ENCODE measurements at places on chromosomes 5 and 9.

- DNase-seq, result no peak
Measured at GRCh38 chr5:40154194-40154593, 525.5 kb upstream of the PTGER4 start.

DNA sequence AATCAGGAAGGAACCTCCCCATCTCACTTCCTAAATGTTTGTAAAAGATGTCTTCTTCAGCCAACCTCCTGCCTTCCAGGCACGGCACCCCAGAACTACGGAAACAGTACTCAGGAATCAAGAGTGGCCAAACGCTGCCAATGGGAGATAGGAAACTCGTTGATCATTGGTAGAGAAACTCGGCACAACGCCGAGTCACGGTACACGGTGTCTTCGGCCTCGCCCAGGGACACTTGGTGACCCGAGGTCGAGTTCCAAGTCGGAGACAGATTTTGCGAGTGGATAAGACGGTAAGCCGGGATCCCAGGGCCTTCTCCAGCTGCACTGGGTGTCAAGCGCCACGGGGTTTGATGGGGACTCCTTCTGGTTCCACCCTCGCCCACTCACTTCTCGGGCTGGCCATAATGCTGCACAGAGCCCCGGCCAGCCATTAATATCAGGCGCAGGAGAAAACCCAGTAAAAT, 343 bp downstream of the KIAA0825 start:
- DNase-seq, result peak; percentile 23

DNA sequence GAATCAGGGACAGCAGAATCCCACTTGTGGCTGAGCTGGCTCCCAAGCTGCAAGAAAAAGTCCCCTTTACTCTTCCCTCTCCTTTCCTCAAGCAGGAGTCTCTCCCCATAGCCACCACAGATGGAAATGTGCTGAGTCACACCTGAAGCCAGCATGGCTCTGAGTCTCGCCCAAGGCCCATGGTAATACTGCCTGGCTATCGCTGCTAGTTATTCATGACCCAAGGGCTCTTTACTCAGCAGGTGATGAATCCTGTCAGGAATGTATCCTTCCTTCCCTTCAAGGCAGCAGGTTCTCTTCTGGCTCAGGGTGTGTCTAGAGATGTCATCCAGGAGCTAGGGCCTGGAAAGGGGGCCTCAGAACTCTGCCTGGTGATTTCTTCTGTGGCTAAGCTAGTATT, 403.3 kb upstream of the PTPRD start:
- DNase-seq, result no peak

DNA sequence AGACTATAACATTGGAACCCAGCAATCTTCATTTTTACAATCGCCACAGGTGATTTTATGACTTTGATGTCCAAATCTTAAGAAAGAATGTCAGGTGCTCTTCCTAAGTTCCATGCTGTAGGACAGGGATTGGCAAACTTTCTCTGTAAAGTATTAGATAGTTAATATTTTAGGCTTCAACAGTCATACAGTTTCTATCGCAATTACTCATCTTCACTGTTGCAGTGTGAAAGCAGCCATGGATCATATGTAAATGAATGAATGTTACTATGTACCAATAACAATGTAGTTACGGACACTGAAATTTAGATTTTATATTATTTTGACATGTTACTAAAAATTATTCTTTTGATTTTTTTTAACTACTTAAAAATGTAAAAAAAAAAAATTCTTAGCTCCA, 169.7 kb downstream of the DTWD2 start:
- DNase-seq, result no peak

DNA sequence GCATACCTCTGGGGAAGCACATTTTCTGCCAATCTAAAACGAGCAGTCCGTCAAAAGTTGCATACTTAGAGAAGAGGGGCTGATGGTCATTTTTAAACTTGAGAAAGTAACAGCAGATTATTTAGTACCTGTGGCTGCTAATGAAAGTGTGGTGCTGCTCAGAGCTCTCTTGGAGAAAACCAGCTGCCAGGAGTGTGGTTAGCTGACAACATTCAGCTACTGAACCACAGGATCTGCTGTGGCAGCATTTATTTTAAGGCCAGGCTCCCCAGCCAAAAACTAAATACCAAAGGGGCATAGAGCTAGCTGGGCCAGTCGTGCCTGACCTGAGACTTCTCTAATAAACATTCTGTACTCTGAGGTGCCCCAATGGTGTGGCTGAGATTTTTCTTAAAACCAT, 203.6 kb downstream of the EDIL3 start:
- DNase-seq, result no peak
